HCEC 1CT (cell line): ENCODE measurements at places on chromosomes 2 and 18.

- DNase-seq: no peak
Measured at GRCh38 chr18:70553245-70553935, 264.5 kb downstream of the SOCS6 start.

DNA sequence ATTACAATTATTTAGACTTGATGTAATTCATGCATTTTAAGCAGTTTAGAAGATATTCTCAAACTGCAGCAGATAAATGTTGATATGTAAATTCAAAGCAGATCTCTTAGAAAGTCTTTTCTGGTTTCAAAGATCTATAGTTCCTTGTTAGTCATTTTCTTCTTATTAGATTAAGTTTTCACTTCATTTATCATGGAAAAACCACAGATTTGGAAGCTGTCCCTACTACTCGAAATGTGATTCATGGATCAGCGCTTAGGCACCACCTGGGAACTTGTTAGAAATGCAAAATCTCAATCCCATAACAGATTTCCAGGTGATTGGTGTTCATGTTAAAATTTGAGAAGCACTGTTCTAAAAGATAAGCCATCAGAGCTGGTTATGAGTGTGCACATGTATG is 92.8 kb upstream of the CDH2 start:
- no peak for DNase-seq

DNA sequence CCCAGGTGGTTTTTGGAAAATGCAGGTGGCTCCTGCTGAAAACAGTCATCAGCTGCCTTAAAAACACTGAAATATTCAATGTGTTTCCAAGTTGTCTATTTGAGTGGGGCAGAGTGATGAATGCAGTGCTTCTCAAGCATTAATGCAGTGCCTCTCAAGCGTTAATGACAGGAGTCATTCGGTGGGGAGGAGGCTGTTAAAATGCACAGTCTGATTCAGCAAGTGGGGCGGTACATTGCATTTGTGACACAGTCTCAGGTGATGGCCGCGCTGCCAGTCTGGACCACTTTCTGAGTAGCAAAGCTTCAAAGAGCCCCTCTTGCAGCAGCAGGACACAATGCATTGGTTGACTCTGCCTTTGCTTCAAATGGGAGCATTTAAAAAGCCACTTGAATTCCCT is 231.4 kb upstream of the RGPD4 start:
- no peak for DNase-seq

DNA sequence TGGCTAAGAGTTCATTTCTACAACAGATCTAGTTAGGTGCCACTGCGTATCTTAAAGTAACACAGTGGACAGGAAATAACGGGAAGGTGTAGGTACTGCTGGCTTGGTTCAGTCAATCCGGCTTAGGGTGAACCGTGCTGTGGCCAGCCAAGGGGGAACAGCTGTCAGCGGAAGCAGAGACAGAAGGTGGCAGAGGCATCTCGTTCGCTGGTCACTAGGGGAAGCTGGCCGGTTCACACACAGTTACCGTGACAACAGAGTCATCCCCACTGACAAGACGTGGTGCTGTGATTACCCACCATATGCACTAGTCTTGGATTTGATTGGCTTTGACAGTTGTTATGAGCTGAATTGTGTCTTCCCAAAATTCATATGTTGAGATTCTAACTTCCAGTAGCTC is 58.8 kb upstream of the HDAC4 start:
- DNase-seq: no peak

GRCh38 chr2:199663157-199663556 is 187.8 kb downstream of the FTCDNL1 start:
- no peak for DNase-seq

GRCh38 chr18:58525517-58525916 is 103.4 kb downstream of the ALPK2 start:
- DNase-seq: peak; percentile 64

DNA sequence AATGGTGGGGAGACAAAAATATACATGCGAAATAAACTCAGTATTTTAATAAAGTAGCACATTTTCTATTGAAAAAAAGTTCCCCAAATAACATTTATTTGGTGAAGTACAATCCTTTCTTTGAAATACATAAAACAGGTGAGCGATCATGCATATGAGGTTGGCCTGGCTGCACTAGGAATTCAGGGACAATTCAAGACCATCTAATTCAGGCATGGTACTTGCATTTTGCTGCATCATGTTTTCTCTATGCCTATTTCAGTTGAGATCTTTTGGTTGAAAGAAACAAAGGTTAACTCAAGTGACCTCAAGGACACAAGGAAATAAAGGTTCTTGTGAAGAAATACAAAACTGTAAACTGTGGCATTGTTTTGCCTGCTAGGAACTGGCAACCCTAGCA is 19.8 kb upstream of the TAF4B start:
- DNase-seq: no peak

- no peak for DNase-seq
Measured at GRCh38 chr2:197426723-197427603, 7.9 kb downstream of the SF3B1 start.

- DNase-seq: no peak
Measured at GRCh38 chr18:76126327-76126726, 368.7 kb downstream of the ZNF516 start.

DNA sequence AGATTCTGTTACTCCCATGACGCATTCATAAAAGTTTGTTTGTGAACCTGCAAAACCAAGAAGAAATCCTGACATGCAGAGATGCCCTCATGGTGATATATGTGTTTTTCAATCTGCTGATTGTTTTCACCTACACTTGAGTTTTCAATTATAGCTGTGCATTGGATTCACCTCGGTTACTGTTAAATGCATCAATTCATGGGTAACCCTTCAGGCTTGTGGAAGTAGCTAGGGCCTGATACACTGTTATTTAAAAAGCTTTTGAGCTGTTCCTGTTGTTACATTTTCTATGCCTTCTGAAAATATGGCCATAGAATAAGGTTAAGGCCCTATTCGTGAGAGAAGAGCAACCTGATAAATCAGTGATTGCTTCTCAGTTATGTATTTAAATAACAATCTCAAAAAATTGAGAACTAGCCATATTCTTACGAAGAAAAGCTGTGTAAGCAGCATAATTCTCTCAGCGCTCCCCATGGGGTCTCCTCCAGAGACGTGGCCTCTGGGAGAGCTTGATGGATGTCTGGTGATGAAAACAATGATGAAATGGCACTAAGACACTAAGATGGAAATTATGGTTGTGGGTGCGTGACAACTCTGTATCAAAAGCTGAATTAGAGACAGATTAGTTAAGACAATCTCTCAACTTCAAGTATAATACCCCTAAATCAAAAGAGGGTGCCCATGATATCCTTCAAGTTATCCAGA is 60.5 kb downstream of the RIT2 start:
- no peak for DNase-seq

- no peak for DNase-seq
Measured at GRCh38 chr2:131121464-131121863, 16.3 kb downstream of the PLEKHB2 start.

- DNase-seq: peak; percentile 35
Measured at GRCh38 chr18:62634458-62634857, 80.9 kb upstream of the PHLPP1 start.

- peak; percentile 89 for DNase-seq
Measured at GRCh38 chr2:73979686-73980085, 5.0 kb upstream of the TET3 start.

DNA sequence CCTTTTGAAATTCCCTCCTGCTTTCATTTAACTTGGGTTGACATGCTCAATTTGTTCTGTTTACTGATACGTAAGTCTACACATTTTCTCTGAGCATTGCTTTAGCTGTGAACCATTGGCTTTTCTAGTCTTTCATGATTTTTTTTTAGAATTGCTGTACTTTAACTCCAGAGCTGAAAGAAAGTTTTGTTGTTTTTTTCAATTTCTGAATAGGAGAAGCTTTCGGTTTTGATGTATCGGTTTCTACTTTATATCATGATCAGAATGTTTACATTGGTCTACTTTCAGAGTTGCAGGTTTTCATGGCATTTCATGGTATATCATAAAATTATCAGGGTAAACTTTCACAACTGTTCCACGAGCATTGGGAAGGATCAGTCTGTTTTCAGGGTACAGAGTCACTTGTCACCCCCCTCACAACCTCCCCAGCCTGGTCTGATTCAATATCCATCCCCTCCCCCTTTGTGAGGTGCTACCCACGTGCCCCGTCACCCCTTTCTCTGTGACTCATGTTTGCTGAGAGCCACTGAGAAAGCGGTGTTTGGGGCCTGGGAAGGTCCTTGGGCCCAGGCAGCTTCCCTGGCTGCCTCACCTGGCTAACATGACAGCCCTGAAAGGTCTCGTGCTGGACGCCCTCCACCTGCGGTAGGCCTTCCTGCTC is 7.0 kb downstream of the ASTL start:
- no peak for DNase-seq

- no peak for DNase-seq
Measured at GRCh38 chr2:5540856-5541255, 151.3 kb upstream of the SOX11 start.

GRCh38 chr2:114032705-114033104 is 142.8 kb downstream of the ACTR3 start:
- no peak for DNase-seq

DNA sequence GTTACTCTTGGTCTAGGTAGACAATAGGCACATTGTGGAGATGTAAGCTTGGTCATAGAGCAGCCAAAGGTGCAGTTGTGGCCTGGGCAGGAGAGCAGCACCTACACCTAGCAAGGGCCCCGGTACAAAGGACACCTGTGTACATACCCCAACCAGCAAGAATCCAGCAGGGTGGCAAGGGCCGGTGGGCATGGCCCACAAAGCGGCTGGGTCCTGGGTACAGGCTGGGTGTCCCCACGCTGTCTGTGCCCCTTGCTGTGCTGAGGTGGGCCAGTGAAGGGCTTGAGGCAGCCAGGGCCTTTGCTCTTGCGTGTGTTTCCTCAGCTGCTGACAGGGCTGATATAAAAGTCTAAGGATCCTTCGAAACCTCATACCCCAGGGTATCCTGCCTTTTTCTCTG is 501.8 kb downstream of the EIPR1 start:
- no peak for DNase-seq

DNA sequence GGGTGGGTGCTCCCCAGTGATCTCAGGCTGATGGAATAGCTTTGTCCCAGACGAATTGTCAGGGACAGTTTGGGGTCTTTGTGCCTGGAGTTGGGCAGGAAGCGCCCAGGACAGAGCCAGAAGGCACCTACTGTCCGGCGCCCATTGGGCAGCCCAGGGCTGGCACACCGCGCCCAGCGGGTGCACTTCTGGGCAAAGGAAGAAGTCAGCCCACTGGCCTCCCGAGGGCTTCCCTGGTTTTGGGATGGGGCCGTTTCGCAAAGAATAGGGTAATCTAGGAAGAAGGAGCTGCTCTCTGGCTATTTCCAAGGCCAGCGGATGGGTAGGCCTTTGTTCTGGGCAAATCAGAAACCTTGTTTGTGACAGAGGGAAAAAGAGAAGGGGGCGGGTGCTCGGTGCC is 3.5 kb upstream of the SIX2 start:
- no peak for DNase-seq

GRCh38 chr2:13102397-13103063 is 385.8 kb downstream of the TRIB2 start:
- DNase-seq: no peak

DNA sequence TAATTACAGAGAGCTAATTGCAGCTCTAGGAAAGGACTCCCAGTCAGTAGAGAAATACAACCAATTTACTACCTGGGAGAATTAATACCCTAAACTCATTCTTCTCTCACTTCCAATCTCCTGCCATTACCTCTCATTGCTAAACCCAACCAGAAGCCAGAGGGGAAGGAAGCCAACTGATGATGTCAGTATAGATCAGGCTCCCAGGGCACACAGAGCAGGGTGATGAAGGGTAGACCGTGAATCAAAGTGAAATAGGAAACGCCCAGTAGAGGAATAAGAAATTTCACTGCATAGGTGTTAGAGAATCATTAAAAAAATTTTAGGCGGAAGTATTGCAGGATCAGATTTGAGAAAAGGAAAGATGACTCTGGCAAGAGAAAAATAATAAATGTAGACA is 456.8 kb upstream of the NXPH2 start:
- no peak for DNase-seq

DNA sequence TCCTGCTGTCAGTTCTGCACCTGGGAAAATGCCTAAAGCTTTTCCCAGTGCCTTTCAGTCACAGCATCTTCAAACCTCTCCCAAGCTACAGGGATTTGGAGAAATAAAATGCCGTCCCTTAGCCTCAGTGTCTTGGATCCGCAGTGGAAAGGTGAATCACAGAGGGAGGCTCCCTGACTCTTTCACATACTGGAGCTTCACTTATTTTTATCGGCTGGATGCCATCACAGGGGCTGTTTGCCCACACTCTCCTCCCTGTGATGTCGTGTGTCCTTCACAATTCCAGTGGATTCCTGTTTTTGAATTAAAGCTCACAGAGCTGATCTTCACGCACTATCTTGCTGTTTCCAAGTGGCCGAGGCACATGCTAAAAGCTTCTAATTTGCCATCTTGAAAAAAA is 1303.1 kb upstream of the DDX18 start:
- no peak for DNase-seq

GRCh38 chr18:36459203-36459602 is 161.7 kb downstream of the FHOD3 start:
- no peak for DNase-seq

DNA sequence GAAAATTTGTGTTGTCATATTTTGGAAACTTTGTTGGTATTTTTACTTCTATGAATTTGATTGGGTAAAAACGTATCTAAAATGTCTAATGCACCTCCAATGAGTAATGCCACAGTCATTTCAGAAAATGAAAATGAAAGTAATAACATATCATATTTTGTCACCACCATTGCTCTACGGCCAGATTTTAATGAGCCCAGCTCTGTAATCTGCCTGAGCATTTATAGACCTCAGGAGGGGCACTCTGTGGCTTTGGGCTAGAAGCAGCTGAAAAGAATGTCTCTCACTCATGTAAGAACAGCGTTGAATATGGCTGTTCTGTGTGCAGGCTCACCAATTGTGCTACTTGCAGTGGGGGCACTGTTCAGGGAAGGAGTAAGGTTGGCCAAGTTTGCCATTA is 32.7 kb upstream of the ABCA12 start:
- peak; percentile 23 for DNase-seq

- DNase-seq: no peak
Measured at GRCh38 chr2:235201756-235202155, 249.9 kb downstream of the SH3BP4 start.

GRCh38 chr2:237854295-237854694 is 5.1 kb upstream of the RAMP1 start:
- no peak for DNase-seq

DNA sequence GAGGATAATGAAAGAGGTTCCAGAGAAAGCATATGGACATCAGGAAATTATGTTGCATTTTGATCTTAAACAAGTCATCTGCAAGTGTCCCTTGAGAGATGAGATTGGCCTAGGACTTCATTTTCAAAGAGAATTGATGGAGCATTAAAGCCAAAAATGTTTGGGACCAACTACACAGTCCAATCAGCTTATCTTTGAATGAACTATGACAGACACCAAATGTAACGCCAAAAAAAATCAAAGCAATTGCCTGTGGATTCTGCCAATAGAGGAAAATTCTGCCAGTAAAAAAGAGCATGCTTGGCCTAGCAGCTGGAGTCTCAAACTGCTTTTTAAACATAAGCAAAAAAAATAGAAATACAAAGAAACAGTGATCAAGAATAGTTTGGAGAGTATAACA is 594.5 kb upstream of the CHAC2 start:
- no peak for DNase-seq

DNA sequence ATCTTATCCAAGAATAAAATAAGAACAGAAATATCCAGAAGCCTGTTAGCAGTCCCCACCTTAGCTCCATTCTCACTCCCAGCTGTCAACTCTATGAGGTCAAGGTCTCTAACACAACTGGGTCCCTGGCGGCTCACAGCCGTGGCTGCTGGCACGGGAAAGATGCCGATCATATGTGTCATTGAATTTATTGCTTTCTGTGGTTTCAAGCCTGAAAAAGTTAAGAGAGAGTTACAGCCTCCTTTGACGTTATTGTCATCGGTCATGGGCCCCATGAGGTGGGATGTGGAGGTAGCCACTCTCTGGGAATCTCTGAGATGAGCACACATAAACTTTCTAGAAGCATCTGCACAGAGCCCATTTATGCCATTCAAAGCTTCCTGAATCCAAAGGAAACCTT is 28.7 kb upstream of the CABLES1 start:
- peak; percentile 93 for DNase-seq
